IPS DF 19.7 (cell line): ENCODE measurements at places on chromosomes 5 and 9.

- DNase-seq, result no peak
Observed at GRCh38 chr9:100021931-100022330, 76.9 kb downstream of the ERP44 start.

GRCh38 chr9:32698706-32699277 lies 63.3 kb upstream of the TAF1L start:
- no peak for DNase-seq

DNA sequence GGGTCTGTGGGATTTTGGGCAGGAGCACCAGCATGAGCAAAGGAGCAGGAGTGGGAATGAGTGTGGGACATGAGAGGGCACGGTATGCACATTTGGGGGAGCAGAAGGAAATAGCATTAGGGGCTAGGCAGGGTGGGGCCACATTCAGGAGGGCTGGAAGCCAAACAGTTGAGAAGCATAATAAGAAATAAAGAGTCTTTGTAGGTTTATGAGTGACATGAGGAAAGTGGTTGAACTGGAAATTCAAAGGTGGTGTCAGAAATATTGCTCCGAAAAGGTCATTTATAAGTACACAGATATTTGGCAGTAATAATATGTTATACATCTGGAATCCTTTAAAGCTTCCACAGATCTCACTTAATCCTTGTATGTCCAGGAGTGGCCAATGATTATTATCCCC lies 26.4 kb downstream of the ARHGEF28 start:
- no peak for DNase-seq

DNA sequence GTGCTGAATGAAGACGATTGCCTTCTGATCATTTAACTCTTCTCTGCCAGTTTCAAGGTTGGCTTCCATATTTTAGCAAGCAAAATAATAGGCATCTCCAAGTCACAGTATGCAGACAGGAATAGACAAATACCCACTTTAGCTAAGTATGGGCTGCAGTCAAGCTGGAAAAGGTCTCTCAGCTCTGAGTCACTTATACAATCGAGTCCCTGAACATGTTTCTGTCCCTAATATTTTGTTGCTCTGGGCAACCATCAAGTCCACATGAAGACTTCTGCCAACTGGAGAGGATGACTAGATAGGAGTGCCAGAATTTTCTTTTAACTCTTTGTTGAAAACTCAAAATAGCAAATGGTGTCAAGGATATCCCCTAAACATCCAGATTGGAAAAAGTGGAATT lies 575.3 kb downstream of the RAB3C start:
- no peak for DNase-seq

GRCh38 chr9:135945969-135946368 lies 15.2 kb downstream of the UBAC1 start:
- DNase-seq, result no peak

DNA sequence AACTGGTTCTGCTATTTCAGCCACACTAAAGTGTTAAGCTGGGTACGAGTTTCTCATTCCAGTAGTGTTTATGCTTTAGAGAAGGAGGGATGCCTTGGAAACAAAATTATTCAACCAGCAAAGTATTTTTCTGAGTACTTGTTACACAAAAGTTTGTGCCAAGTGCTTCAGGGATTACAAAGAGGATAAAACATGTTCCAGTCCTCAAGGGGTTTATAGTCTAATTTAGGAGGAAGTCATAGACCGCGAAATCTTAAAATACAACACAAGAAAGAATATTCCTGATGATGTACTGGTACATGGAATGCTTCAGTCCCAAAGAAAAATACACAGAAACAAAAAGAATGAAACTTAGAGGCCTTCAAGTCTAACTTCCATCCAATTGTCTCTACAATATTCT lies 85.4 kb upstream of the NR4A3 start:
- DNase-seq, result no peak

DNA sequence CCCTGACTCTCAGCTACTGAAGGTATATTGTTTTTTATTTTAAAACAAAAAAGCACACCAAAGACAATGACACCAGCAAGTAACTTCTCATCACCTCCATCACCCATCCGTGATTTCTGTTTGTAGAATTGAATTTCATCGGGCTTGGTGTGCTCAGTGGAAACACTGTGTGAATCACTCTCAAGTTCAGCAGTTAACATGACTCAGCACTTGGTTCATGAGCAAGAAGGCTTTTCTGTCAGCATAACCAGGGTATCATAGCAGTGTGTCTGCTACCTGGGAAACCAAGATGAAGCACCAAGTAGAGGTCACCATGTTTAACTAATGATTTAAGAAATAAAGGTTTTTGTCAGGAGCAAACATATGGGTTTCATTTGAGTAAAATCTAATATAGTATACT lies 123.7 kb downstream of the INSYN2B start:
- DNase-seq, result no peak

- DNase-seq, result peak; percentile 68
Observed at GRCh38 chr9:127199001-127199791, 65.4 kb upstream of the GARNL3 start.

- no peak for DNase-seq
Observed at GRCh38 chr9:78574354-78575045, 277.6 kb downstream of the PSAT1 start.

DNA sequence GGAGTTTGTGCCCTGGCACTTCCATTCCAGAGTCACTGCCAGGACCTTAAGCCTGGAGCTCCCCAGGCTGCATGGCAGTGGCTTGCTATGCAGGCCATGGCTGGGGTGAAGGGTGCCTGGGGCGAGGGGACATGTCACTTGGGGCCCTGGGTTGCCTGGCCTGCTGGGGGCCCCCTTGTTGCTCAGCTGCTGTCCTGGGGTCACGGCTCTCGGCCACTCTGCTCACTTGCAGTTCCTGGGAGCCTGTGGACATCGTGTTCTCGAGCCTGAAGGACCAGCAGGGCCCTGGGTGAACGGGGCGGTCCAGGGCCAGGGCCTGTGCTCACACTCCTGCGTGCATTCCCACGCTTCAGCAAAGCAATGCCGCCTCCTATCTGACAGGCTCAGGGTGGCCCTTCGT lies 14.5 kb upstream of the SLC2A6 start:
- DNase-seq, result no peak

GRCh38 chr5:154308443-154309370 lies 118.2 kb downstream of the GALNT10 start:
- DNase-seq, result no peak

- DNase-seq, result no peak
Observed at GRCh38 chr9:36597412-36598178, 24.9 kb downstream of the MELK start.

- no peak for DNase-seq
Observed at GRCh38 chr5:142323480-142324135, 1.2 kb downstream of the SPRY4 start.

DNA sequence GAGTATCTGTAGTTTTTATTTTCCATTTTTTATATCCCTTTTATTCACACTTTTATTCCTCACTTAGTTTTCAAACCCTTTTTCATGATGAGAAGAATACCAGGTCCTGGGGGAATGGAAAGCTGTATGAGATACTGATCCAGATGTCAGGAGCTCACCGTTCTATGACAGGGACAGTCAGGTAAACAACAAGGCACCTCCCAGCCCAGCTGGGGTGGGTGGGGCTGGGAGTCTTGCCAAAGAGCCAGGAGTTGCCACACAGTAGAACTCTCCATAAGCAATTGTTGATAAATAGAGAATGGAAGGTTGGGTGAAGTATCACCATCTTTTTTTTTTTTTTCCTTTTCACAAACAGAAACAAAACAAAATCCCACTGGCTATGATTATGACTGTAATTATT lies 225.8 kb downstream of the NSG2 start:
- no peak for DNase-seq

DNA sequence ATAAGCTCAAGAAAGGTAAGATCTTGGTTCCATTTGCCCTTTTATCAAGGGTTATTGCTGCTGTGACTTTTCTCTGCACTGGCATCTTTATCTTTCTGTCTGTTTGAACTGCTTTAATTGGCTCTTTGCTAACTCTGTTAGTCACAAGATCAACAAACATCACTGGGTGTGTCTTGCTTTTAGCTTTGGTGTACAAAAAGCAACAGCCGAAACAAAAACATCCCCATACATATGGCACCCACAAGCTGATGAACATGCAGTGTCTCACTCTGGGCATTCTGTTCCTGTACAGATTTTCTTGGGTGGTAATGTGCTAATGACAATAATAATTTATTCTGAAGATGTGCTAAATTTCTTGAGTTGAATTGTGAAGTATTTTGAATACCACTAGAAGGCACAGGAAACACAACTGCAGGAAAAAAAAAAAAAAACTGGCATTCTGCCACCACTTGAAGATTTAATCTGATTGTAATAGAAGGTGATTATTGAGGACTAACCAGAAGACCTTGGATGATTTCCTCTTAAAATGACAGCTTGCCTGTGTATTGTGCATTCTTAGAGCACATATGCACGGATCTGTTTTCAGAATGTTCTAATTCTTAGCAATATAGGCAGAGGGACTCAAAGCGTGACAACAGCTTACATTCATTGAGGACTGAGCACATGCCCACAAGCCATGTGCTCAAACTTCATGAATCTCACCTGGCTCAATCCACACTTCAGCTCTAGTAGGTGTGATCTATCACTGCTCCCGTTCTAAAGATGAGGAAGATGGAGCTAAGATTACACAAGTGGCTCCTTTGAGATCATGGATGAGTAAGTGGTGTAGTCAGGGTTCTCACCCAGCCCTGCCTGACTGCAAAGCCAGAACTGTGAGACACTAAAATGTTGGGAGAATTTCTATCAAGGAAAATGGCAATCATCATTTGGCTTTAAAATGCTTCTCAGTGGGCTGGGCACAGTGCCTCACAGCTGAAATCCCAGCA lies 96.4 kb downstream of the EBF1 start:
- DNase-seq, result no peak
